ENCODE measurements at places on chromosomes 5 and 9.

DNA sequence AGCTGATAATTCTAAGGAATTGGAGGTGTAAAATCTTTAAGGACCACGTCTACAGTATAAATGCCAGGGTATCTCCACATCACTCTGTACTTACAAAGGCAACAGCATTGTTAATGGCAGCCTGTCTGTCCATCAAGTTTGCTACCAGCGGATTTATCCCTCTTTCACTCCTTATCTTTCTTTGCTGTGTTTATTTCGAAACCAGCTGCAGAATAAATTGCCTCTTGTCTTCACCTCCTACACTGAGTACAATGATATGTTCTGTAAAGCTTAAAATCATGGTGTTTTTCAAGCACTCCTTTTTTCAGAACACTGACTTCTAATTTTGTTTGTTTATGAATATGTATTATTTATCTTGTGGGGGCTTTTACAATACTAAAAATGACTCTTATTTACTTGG lies 1088.1 kb downstream of the NR2F1-AS1 start:
- no peak for DNase-seq

- DNase-seq, result no peak
Measured at GRCh38 chr9:131869348-131869747, 129.5 kb upstream of the RAPGEF1 start.

- no peak for DNase-seq
Measured at GRCh38 chr5:98663521-98663920, 109.9 kb upstream of the RGMB start.

- DNase-seq, result no peak
Measured at GRCh38 chr9:107127608-107128007, 155.5 kb upstream of the RAD23B start.

GRCh38 chr5:112772124-112772523 lies 34.4 kb downstream of the APC start:
- no peak for DNase-seq

- DNase-seq, result no peak
Measured at GRCh38 chr5:146890731-146891440, 12.3 kb upstream of the PPP2R2B start.

- no peak for DNase-seq
Measured at GRCh38 chr5:179294891-179295777, 50.1 kb downstream of the ADAMTS2 start.

- DNase-seq, result no peak
Measured at GRCh38 chr5:56279291-56279690, 46.2 kb upstream of the ANKRD55 start.

DNA sequence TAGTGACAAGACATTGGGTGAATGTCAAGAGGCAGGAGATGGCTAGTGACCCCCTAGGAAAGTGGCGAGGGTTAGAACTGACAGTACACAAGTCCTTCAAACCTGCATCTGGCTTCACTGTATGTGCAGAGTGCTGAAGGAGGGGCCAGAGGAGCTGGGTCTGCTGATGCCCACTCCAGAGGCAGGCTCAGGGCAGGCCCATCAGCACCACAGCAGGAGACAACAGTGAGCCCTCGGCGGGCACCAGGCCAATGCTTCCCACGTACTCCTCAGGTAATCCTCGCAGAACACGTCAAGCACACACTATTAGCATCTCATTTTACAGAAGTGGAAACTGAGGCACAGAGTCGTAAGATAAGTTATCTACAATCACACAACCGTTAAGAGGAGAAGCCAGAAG lies 76.1 kb upstream of the SH3PXD2B start:
- DNase-seq, result no peak

GRCh38 chr5:68849103-68849502 lies 244.7 kb upstream of the SLC30A5 start:
- no peak for DNase-seq

- DNase-seq, result no peak
Measured at GRCh38 chr9:21856301-21857094, 54.1 kb downstream of the MTAP start.

- no peak for DNase-seq
Measured at GRCh38 chr9:84856181-84856632, 186.7 kb downstream of the NTRK2 start.

- DNase-seq, result no peak
Measured at GRCh38 chr5:132396589-132397031, 27.1 kb downstream of the SLC22A5 start.

GRCh38 chr9:99787556-99787955 lies 34.1 kb upstream of the NR4A3 start:
- DNase-seq, result no peak

DNA sequence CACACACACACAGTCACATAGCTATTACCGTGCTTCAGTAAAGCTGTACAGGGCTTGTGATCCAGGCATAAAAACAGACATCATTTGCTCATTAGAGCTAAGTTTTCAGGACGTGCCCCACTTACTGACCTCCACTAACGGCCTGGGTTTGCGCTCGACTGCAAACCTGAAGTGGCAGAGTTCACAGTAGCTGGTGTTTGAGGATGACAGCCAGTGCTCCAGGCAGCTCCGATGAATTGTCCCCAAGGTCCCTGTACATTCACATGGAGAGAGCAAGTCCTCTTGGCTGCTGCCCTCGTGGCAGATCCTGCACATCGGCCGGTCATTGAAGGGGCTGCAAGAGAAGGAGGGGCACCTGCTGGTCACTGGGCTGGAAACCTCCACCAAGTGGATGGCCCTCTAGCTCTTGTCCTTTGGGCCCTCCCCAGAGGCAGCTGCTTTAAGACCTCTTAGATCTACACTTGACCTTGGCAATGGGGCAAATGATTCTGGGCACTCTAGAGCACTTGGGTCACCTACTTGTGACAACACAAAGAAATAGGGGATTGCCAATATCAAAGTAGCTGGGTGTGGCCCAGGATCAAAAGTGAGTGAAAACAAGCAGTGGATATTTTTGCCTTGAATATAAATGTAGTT lies 115.4 kb downstream of the MARCHF3 start:
- no peak for DNase-seq

DNA sequence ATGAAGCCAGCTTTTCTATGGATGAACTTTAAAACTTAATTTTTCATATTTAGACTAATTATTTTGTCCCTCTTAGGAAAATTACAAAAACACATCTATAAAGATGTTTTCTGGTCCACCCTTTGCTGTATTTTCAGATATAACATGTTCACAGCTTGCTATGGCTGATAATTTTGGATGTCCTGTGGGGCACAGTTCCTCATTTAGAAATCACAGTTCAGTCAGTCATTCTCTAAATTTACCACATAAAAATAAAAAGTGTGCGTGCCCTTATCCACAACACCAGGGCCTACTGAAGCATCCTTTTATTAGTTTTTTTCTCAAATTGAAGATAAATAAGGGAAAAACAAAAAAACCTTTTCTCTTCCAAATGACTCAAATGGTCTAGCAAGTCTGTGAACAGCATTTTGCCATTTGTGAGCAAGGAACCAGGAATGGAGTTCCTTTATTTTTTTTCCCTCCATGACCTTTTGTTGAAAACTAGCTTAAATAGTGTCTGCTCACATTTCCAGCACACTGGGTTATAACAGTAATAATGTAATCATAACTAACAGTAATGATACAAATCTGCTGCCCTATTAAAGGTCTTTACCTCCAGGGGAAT lies 87.1 kb downstream of the CEMIP2 start:
- DNase-seq, result no peak

DNA sequence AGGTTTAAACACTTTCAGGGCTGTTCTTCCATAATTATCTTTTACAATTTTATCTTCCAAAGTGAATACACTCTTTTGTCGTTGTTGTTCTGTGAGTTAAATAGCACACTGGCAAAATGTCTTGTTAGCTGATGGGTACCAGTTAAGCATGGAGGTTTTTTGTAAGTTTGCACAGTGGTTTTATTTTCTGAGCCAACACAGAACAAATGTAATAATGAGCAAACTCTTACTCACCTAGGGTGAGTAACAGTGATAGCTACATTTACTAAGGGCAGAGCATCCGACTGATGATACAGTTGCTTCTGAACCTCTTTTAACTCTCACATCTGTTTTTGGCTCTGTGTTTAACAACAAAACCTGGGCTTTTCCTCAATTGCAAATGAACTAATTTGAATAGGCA lies 103.2 kb downstream of the CTNND2 start:
- no peak for DNase-seq

DNA sequence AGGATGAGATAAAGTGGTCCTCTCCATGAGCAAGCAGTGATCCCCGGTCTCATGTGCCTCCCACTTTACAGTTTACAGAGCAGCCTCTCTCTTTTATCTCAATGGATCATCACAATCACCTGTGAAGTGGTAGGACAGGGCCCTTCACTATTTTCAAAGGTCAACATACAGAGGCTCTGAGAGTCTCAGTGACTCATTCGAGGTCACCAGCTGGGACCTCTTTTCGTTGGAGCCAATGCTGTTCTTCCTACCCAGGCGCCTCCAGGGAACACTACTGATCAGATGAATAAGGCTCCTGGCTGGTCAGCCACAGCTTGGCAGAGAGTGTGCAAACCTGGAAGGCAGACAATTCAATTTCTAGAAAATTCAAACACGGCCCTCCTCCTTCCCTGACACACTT lies 16.6 kb downstream of the GGTA1 start:
- DNase-seq, result no peak

Measured in stimulated activated CD4-positive, alpha-beta T cell treated with anti-CD3 and anti-CD28 coated beads, Interleukin-1b, Interleukin-23, amount 100 ng/mL, for 1 hour (primary cell).